ENCODE measurements at places on chromosomes 7 and 10.
A peak's percentile ranks its signal among the peaks of the same experiment; 100 is the strongest.

GRCh38 chr7:20624666-20625385 is 9.4 kb downstream of the ABCB5 start:
- no peak overlapping the region for H3K4me3 ChIP-seq
- peak; percentile 35 for DNase-seq
- H3K4me1 ChIP-seq, result no peaks in the 10 kb centered on the region
- no peaks in the 10 kb centered on the region for H3K36me3 ChIP-seq
- H3K27me3 ChIP-seq, result no peaks in the 10 kb centered on the region

DNA sequence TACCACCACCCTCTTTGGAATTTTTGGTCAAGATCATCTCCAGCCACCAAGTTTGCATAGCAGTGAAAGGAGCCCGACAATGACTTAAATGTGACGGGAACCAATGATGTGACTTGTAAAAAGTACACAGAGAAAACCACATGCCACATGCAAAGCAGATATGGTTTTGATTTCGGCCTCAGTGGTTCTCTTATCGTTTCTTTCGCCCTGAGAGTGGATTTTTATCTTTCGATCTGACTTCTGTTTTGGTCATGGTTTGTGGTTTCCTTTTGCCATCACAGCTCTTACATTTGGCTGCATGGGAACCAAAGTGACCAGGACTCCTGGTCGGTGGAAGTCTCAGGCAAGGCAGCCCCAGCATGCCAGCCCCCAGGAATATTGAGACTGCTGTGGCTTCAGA is 31.5 kb downstream of the TCF7L2 start:
- peaks cover 1% of the 10 kb centered on the region for H3K36me3 ChIP-seq
- H3K4me3 ChIP-seq, result no peak overlapping the region
- no peaks in the 10 kb centered on the region for H3K27me3 ChIP-seq
- DNase-seq, result no peak

DNA sequence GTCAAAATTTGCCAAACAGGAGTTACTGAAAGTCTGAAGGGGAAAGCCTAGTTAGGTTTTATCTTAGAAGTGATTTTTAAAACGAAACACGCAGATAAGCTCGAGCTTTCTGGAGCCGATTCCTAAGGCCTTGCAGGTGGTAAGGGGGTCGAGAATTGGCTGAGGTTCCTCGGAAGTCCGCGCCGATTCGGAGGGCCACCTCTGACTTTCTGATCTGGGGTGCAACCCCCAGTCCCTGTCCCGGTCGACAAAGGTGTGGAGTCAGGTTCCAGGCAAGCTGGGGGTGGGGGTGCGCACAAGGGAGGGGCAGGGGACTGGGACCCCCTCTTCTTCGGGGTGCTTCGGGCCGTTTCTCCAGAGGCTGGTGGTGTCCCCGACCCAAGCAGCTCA is 701 bp upstream of the CUL1 start:
- H3K4me3 ChIP-seq, result peak overlapping the region; percentile 78
- H3K27me3 ChIP-seq, result no peaks in the 10 kb centered on the region
- no peaks in the 10 kb centered on the region for H3K36me3 ChIP-seq
- no peak overlapping the region for H3K27ac ChIP-seq

- no peak overlapping the region for H3K27ac ChIP-seq
- peaks cover 27% of the 10 kb centered on the region for H3K4me1 ChIP-seq
- H3K4me3 ChIP-seq, result peak overlapping the region; percentile 39
- H3K36me3 ChIP-seq, result 0 out of 3 replicates have a peak, but pooled peaks cover 3% of the 10 kb centered on the region
Observed at GRCh38 chr7:55555160-55555559, 17.1 kb downstream of the VOPP1 start.

DNA sequence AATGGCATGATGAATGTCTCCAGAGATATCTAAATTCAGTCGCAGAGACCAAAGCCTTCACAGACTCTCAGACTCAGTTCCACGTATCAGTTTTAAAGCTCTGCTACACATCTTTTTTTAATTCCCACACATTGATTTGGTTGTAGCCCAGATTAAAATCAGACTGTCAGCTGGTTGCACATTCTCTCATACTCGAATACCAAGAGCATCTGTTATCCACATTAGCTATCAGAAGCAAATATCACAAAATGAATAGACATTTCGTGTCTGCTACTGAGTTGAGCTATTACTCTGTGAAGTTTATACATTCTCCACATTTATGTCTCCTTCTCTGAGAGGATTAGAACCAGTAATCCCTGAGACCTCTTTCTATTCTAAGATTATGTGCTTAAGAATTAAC is 229.2 kb downstream of the GPAM start:
- H3K36me3 ChIP-seq, result peaks cover 9% of the 10 kb centered on the region
- no peak for DNase-seq
- H3K4me1 ChIP-seq, result no peaks in the 10 kb centered on the region

DNA sequence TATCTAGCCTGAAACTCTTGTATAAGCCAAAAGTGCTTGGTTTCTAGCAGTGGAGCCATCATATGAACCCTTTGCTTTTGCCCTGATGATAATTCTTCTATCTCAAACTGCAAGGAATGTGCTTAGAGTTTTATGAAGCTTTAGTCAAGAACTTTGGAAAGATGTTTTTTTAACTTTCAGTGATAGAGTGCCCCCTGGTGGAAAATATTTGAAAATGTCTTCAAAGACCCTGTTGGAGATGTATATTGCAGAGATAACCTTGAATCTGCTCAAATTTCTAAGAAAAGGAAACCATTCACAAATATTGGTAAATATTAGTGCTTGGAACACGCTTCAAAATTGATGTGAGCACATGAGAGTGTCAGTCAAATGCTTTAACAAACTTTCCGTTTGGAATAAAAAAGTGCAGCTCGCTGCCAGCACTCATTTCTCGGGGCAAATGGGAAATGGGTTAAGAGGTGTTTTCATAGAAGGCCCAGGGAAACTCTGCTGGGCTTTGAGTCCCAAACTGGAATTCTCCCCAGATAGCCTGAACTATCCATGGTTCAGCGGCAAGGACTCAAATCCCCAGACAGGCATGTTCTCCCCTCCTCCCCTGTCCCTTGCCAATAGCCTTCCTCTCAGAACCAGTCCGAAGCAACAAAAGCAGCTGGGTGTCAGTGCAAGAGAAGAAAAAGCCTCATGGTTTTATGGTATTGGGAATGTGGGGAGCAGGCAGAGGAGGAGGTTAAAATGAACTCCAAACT is 129.3 kb downstream of the MYOF start:
- no peak overlapping the region for H3K4me3 ChIP-seq
- H3K36me3 ChIP-seq, result no peaks in the 10 kb centered on the region
- no peak for DNase-seq

DNA sequence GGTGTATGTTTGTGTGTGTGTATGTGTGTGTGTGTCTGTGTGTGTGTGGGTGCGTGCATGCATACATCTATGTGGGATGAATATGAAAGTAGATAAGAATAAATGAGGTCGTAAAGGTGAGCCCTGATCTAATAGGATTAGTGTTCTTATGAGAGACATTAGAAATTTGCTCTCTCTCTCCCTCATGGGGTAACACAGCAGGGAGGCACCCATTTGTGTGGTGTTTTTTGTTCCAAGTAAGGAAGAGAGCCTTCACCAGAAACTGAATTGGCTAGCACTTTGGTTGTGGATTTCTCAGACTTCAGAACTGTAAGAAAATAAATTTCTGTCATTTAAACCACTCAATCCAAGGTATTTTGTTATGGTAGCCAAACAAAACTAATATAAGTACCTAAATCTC is 353.7 kb upstream of the CHRM2 start:
- DNase-seq, result no peak
- H3K4me3 ChIP-seq, result no peak overlapping the region
- H3K36me3 ChIP-seq, result no peaks in the 10 kb centered on the region
- no peaks in the 10 kb centered on the region for H3K4me1 ChIP-seq
- H3K27me3 ChIP-seq, result no peaks in the 10 kb centered on the region

DNA sequence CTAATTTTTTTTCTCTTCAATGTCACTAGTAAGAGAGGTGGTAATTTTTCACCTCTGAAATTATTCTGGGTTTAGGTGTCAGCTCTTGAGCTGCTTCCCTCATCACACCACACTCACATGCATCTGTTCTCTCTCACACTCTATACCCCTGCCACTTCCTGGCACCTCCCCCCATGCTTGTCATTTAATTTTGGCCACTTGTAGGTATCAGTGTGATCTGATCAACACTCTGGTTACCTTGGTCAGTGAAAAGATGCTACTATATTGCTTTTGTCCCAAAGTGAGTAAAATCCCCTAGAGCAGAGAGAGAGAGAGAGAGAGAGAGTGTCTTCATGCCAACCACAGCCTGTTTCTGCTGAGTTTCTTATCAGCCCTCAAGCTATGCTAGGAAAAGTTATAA is 42.5 kb downstream of the STK17A start:
- DNase-seq, result no peak
- H3K27ac ChIP-seq, result no peak overlapping the region
- H3K36me3 ChIP-seq, result peaks cover 32% of the 10 kb centered on the region
- no peak overlapping the region for H3K4me3 ChIP-seq
- H3K27me3 ChIP-seq, result no peaks in the 10 kb centered on the region
- no peaks in the 10 kb centered on the region for H3K4me1 ChIP-seq

- no peak for DNase-seq
- no peaks in the 10 kb centered on the region for H3K27me3 ChIP-seq
- no peak overlapping the region for H3K27ac ChIP-seq
- no peaks in the 10 kb centered on the region for H3K36me3 ChIP-seq
- H3K4me1 ChIP-seq, result no peaks in the 10 kb centered on the region
Observed at GRCh38 chr10:77195101-77195500, 442.5 kb downstream of the KCNMA1 start.

GRCh38 chr10:72690071-72690755 is 1.7 kb upstream of the MCU start:
- peaks cover 8% of the 10 kb centered on the region for H3K4me1 ChIP-seq
- H3K36me3 ChIP-seq, result no peaks in the 10 kb centered on the region
- no peaks in the 10 kb centered on the region for H3K27me3 ChIP-seq
- H3K4me3 ChIP-seq, result no peak overlapping the region
- H3K27ac ChIP-seq, result no peak overlapping the region

GRCh38 chr10:23021430-23021829 is 73.9 kb upstream of the MSRB2 start:
- no peaks in the 10 kb centered on the region for H3K27me3 ChIP-seq
- no peaks in the 10 kb centered on the region for H3K4me1 ChIP-seq
- no peak overlapping the region for H3K4me3 ChIP-seq
- H3K36me3 ChIP-seq, result no peaks in the 10 kb centered on the region

- no peak overlapping the region for H3K27ac ChIP-seq
- H3K27me3 ChIP-seq, result no peaks in the 10 kb centered on the region
- no peak for DNase-seq
- H3K4me3 ChIP-seq, result no peak overlapping the region
Observed at GRCh38 chr7:13139436-13139835, 452.0 kb downstream of the ARL4A start.

GRCh38 chr10:21280037-21280436 is 245.4 kb downstream of the SKIDA1 start:
- no peaks in the 10 kb centered on the region for H3K27me3 ChIP-seq
- peak overlapping the region; percentile 8 for H3K4me3 ChIP-seq
- H3K27ac ChIP-seq, result no peak overlapping the region
- H3K4me1 ChIP-seq, result peaks cover 13% of the 10 kb centered on the region

DNA sequence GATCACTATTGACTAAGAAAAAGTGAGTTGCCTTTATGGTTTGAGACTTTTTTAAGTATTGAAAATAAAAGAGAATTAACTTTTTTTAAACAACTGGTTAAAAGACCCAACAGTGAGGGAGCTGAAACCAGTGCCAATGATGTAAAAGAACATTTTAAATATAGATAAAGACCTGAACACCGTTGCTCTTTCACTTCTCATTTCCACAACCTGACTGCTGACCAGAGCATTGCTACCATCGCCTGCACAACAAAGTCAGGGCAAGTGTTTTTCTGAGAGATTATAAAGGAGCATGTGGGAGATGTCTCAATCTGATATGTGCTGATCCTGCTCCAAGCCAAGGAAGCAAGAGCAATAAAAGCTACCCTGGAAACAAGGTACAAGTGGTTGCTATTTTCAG is 34.7 kb downstream of the IMMP2L start:
- no peaks in the 10 kb centered on the region for H3K36me3 ChIP-seq
- H3K27ac ChIP-seq, result no peak overlapping the region
- no peak for DNase-seq
- H3K4me1 ChIP-seq, result no peaks in the 10 kb centered on the region
- H3K27me3 ChIP-seq, result no peaks in the 10 kb centered on the region

GRCh38 chr7:77550586-77550985 is 13.5 kb downstream of the PTPN12 start:
- DNase-seq, result no peak
- H3K4me3 ChIP-seq, result no peak overlapping the region
- H3K27me3 ChIP-seq, result no peaks in the 10 kb centered on the region
- no peak overlapping the region for H3K27ac ChIP-seq

DNA sequence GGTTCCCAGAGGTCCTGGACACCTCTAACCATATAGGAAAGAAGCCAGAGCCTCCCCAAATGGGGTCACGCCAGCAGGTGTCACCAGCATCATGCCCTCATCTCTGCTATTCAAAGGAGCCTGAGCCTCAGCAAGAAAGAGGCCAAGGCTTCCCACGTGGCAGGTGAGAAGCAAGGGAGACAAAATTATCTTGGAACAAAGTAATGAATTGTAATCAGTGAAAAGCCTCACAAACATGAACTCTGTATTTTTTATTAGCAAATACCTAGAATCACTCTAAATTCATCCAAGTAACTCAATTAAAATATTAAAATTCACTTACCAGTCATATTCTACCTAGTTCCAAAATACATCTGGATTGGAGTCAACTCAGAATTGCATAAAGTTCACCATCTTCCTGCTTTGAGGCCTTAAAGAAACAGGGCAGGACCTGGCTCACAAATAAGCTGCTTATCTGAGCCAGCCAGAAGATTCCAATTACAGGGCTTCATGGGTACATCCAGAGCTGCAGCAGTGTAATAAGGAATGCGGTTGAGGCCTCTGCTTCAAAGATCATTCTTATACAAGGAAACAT is 68.7 kb downstream of the SGMS1 start:
- peaks cover 9% of the 10 kb centered on the region for H3K4me1 ChIP-seq
- no peaks in the 10 kb centered on the region for H3K36me3 ChIP-seq
- no peak overlapping the region for H3K27ac ChIP-seq
- peak; percentile 54 for DNase-seq
- H3K27me3 ChIP-seq, result no peaks in the 10 kb centered on the region
- H3K4me3 ChIP-seq, result no peak overlapping the region

GRCh38 chr7:11552676-11553296 is 279.2 kb downstream of the THSD7A start:
- no peaks in the 10 kb centered on the region for H3K36me3 ChIP-seq
- H3K27me3 ChIP-seq, result no peaks in the 10 kb centered on the region
- H3K4me3 ChIP-seq, result no peak overlapping the region

DNA sequence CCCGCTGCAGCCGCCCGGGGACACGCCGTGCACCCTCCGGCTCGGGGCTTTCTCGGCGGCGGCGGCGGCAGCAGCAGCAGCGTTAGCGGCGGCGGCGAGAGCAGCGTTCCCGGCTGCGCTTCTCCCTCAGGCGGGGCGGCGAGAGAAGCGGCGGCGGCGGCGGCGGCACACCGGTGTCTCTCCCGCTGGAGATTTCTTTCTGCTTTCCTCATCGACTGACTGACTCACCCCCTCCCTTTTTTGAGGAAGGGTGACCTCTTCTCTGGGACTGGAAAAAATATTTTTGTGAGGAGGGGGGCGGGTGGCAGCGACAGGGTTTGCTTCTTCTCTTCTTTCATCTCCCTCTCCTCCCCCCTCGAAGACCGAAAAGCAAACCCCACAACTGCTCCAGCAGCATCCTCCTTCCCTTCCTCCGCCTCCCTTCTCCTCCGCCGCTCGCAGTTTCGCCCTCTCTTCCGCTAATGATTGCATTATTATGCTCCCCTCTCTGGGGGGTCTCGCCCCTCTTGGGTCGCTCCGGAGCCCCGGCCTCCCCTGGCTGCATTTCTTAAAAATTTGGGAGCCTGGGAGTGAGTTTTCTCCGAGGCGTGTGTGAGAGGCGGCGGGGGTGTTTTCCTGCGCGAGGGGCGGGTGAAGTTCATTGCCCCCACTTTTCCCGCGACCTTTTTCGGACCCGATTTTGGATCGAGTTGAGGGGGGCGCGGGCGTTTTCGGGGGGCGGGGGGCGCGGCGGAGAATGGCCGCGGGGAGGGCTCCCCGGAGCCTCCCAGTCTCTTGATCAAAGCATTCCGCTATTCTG is 411 bp downstream of the AUTS2 start:
- H3K27ac ChIP-seq, result no peak overlapping the region
- peaks cover 50% of the 10 kb centered on the region for H3K27me3 ChIP-seq
- peak overlapping the region; percentile 98 for H3K4me3 ChIP-seq
- no peak for DNase-seq
- no peaks in the 10 kb centered on the region for H3K4me1 ChIP-seq

Measured in H9 (cell line).